ENCODE measurements at places on chromosomes 7 and 10. TPM values are rescaled to one million over a fixed set of nuclear protein-coding genes. Genes with fewer than 3 reads are reported as not detected.

Gene MNX1
- not detected for polyA plus RNA-seq

Gene MARCHF5
- 15.0 TPM for polyA plus RNA-seq

Gene COX15
- polyA plus RNA-seq = 29.6 TPM

Gene SPDYE2B
- polyA plus RNA-seq = not detected

Data from immature natural killer cell (primary cell).